ENCODE measurements at places on chromosomes 3 and 15.

DNA sequence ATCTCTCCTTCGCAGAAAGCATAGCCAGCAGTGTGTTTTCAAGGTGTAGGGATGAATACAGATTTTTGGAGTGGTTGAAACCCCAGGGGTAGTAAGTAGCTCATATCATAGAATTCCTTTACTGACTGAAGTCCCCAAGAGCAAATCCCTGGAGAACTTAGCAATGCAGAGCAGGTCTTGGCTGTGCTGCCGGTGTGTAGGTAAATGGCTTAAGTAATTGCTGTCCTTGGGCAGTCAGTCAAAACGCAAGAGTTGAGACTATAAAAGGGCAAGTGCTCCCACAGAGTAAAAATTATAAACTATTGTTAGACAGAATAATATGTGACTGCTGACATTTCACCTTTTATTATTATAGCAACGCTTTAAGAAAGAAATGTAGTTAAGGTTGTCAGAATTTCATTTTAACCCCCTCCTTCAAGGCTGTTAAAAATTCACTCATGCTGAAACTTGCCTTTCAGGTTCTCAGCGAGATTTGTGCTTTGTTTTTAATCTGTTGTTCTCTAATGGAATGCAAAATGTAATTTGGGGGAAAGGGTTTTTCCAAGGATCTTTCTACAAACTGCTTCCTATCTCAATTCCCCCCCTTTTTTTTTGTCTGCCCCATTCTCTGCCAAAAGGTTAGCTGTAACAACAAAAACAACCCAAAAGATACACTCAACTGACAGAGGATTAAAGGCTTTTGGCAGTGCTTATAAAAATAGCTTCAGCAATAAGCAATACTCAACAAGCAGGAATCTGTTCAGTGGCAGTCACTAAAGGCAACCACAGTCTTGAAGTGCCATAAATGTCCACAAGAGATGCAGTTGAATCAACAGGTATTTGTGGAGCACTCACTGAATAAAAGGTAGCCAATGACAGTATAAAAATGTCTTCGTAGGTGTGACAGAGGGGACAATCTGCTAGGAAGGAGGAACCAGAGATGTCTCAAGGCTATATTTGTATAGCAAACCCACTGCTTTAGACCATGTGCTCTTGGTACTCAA, 105.3 kb downstream of the THRB start:
- no peak for DNase-seq

GRCh38 chr15:57109005-57109404, 190.6 kb downstream of the TCF12 start:
- no peak for DNase-seq

DNA sequence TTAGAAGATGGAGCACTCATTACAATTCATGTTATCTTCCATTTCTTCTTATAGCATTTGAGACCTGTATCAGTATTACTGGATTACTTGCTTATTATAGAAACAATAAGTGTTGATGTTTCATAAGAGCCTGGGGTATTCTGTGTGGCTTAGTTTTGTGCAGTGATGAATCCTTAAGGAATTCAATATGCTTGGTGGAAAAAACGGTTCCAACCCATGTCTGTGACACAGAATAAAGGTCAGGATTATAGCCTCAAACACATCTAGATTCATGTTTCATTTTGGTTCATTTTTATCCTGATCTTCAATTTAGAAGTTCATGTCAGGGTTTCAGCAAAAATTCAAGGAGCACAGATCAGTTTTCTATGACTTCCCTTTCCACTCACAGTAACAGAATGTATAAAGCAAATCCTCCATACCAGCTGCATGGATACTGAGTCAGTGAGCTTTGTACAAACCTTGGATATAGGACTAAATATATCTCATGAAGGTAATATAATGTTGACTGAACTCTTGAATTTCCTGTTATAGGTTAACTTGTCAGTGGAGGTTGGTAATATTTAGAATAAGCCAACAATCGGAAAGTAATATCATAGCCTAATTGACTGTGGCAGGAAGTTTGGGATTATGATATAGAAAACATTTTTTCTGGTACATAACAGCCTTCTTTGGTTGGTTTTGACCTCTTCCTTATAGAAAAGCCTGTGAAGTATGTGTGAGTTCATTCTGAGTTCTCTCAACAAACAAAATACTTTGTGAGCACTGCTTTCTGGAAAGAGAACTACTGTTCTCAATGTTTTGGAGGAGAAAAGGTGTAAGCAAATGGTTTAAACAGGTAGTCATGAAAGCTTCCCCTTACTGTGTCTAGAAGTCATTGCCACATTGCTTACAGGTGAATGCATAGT, 218.2 kb upstream of the TPM1 start:
- peak; percentile 59 for DNase-seq

DNA sequence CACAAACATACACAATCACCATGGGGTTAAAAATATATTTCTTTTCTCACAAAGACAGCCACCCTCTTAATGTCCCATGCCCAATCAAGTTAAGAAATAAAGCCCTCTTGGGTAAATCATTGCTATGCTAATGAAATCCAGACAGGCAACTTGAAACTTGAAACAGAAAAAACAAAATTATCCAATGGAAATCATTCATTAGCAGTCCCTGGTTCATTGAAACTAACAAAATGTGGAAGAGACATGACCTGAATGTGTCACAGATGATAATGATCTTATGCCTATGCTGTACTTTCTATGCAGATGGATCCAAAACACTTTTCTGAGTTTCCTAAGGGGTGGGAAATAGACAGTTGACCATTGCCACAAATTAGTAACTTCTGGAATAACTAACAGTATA, 983.7 kb downstream of the MCTP2 start:
- DNase-seq: no peak

DNA sequence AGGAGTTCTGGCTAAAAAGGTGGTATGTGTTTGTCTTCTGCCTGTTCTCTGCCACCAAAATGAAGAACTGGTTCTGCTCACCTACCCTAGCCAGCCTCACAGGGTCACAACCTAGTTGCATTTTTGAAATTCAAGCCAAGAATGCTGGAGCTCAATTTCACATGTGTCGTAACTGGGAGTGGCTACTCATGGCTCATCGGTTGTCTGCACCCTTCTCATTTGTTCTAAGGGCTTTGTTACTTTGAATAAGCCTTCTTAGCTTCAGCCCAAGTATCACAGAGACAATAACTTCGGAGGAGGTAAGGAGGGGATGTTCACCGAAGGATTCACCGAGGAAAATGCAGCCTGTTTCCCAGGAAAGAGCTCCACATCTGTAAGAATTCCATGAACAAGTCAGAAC, 134.3 kb upstream of the RARB start:
- DNase-seq: no peak

GRCh38 chr15:77528290-77528967, 104.3 kb downstream of the LINGO1 start:
- DNase-seq: no peak

DNA sequence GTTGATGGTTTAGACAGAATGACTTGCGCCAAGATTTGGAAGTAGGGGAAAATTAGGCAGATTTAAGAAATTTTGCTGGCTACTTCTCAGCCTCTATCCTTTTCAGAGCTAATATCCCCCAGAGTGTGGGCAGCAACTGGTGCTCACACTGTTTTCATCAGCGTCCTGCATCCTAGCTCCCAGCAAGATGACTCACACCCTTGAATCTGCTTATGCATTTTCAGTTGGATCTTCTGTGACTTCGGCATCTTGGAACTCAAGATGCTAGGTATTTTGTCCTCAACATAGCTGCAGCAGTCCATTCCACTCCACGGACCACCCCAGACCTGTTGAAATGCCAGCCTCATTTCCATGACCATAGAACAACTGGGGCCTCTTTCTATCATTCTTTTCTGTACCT, 336.1 kb upstream of the NR2F2 start:
- no peak for DNase-seq

GRCh38 chr3:157130467-157131251, 29.3 kb downstream of the CCNL1 start:
- peak; percentile 79 for DNase-seq

DNA sequence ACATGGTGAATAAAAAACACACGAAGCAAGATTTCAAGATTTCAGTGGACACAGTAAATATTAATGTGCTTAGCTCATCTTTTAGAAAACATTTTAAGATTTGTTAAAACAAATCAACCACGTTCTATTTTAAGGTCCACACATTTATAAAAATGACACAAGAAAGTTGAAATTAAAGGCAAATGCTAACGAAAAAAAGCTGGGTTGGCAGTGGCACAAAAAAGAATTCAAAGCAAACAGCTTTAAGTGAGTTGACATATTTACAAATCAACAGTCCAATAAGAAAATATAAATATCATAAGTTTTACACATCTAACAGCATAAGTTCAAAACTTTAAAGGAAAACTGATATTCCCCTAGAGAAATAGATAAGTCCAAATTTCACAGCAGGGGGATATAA, 430.4 kb upstream of the CCDC54 start:
- no peak for DNase-seq

DNA sequence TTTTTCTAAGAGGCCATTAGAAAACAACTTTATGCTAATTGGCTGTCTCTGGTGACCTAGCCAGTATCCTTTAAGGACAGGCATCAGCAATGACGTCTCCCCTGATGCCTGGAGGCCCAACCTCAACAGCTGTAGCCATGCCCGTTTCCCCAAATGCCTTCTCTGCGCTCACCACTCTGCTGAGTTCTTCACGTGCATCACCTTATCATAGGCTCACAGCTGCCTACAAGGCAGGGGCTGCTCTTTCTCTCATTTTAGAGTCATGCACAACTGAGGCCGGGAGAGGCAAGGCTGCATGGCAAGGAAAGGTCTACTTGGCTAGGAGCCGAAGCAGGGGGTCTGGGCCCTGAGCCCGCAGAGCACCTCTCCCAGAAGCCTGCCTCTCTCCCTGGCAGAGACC, 43.9 kb upstream of the SEC13 start:
- no peak for DNase-seq

DNA sequence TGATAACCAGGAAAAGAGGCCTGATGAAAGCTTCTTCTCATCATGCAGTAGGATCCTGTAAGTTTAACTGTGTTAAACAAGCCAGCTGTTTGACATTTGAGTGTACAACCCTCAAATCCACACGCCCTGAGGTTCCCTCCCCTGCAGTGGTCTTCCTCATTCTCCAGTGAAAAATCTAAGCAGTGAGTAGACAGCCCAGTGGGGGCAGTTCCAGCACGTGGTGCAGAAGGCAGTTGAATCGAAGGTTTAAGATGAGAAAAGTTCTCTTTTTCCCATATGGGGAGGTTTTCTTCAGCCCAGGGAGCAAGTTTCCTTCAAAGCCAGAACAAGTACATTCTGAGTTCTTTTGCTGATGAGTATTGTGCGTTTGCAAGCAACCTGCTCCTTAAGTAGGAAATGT, 174.5 kb downstream of the NR2F2 start:
- DNase-seq: no peak

DNA sequence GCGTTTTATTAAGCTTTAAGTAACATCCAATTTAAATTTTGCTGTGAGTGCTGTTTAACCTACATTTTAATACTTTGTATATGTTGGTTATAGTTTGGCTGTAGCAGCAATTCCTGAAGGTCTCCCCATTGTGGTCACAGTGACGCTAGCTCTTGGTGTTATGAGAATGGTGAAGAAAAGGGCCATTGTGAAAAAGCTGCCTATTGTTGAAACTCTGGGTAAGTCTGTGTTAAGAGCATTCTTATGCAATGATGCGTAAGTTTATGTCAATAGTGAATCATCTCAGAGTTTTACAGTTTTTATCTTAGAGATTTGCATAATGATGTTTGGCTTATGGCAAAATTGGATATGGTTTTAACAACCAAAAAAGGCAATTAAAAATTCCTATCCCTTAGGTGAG, 62.7 kb downstream of the ASTE1 start:
- DNase-seq: peak; percentile 69

DNA sequence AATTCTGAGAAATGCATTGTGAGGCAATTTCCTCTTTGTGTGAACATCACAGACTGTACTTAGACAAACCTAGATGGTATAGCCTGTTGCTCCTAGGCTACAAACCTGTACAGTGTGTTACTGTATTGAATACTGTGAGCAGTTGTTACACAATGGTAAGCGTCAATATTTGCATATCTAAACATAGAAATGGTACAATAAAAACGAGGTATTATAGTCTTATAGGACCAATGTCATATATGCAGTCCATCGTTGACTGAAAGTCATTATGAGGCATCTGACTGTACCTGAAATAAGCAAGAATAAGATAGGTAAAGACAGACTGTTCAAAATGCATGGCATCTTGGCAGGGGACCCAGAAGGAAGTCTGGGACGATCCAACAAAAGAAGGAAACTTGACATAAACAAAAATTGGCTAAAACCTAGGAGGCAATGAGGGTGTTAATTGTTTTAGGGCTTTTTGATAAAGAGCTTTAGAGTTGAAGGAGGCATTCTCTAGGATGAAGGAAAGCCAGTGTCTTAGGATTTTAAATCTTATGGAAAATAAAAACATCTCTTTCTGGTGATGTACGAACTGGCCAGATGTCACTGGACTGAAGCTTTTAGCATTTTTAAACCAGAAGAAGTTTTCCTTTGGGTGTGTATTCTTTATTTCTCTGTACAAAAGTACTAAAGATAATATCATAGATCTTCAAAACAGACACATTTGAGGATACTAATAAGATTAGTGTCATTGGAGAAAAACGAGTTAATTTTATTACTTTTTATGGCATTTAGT, 9.2 kb upstream of the SPRED1 start:
- DNase-seq: no peak

DNA sequence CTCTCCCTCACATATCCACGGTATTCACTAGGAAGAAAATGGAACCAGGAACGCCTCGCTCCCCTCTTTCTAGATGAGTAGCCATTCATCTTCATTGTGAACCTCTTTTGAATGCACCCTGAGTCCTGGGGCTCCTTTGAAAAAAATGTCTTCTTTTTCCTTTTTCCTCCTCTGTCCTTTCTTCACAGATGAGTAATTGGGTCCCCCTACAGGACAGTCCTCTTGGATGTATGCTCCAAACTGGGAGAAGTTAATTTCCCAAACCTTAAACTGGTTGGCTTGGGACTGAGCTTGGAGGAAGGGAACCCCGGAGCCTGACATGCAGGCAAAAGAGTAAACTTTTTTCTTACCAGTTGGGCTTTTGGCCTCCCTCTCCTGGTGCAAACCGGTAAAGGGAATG, 108.8 kb downstream of the DPH6 start:
- no peak for DNase-seq

GRCh38 chr15:39511000-39511915, 69.6 kb upstream of the THBS1 start:
- peak; percentile 81 for DNase-seq

GRCh38 chr3:5235655-5236054, 48.1 kb downstream of the EDEM1 start:
- no peak for DNase-seq

- no peak for DNase-seq
Observed at GRCh38 chr3:85652360-85652759, 693.6 kb downstream of the CADM2 start.

DNA sequence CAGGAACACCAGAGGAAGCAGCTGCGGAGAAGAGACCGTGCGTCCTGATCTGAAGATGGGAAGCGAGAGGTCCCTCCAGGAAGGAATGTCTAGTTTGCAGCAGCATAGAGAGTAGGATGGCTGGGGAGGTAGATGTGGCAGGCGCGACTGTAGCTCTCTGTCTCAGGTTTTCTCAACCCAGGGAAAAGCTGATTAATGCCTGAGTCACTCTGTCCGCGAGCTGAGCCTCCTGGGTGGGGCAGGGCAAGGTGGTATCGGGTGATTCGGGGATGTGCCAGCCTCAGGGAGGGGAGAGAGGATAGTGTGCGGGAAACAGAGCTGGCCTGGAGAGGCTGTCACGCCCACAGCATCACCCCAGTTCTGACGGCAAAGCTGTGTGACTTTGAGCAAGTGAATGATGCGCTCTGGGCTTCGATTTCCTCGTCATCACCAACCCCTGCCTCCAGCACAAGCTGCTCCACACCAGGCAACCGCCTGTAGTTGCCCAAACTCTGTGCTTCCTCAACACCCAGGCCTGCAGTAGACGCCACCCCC, 28.4 kb downstream of the CPN2 start:
- DNase-seq: peak; percentile 33

All from SJSA1 (cell line).